ENCODE measurements at places on chromosomes 7 and 10.

GRCh38 chr7:88121335-88121734, 98.5 kb downstream of the SRI start:
- DNase-seq: no peak

- peak; percentile 81 for DNase-seq
Measured at GRCh38 chr7:74579800-74580685, 77.5 kb upstream of the GTF2I start.

DNA sequence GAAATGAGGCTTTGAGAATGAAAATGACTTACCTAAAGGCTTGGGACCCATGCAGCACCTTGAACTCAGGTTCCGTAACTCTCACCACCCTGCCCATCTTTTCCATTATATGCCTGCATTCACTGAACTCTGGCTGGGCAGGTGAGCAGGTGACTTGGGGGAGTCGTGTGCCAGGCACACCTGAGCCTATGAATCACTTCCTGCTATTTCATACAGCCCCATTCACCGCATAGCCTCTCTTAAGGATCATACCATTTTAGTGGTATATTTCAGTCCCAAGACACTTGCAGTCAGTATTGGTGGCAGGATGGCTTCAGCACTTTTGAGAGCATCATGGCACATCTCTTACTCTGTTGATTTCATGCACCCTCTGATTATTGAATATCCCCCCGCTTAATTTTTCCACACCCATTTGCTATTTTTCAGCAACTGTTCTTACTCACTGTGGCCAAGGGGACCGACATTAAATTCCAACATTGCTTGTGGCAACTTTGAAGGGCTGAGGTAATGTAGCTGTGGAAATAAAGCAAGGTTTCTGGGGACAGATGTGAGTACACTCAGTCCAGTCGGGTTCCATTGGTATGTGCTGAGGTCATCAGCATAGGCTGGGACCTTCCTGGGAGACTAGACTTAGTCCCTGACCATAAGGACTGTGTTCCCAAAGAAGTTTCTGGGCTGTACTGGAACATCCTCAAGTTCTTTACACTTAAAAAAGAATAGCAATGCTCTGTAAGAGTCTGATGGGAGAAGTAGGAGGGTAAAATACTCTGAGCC, 39.8 kb upstream of the ZNF438 start:
- no peak for DNase-seq

DNA sequence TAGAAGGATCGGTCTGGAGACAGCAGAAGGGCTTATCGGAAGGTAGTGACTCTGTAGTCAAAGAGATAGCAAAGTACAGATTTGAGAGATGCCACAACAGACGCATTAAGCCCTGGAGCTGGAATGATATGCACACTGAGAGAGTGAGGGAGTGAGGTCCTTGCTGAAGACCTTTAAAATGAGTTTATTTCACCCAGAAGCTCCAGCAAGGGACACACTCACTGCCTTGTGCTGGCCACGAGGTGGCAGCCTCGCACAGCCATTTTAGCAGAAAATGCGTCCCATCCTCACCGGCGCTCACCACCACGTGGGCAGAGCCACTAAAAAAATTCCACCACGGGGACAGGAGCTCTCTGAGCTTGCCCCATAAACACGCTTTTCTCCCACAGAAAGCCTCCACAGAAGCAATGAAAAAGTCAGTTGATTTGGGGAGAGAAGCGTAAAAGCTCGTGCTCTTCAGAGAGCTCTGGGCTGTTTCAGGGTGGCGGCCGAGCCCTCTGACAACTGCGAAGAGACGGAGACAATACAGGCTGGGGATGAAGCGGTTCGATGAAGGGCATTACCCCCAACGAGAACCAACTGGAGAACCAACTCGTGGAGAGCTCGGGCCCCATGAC, 163.0 kb upstream of the KLF14 start:
- peak; percentile 85 for DNase-seq
